ENCODE measurements at places on chromosomes 1 and 21. TPM values are rescaled to one million over a fixed set of nuclear protein-coding genes. Genes with fewer than 3 reads are reported as not detected.

Gene TRIM45
- total RNA-seq: 15.6 TPM

GRCh38 chr1:59443310-59443709 is 146.4 kb downstream of the FGGY start:
- H3K36me3 ChIP-seq: no peaks in the 10 kb centered on the region
- H3K27ac ChIP-seq: no peak overlapping the region
- peaks cover 10% of the 10 kb centered on the region for H3K4me1 ChIP-seq

- no peak overlapping the region for H3K27ac ChIP-seq
- DNase-seq: no peak
- no peaks in the 10 kb centered on the region for H3K27me3 ChIP-seq
- H3K4me1 ChIP-seq: no peaks in the 10 kb centered on the region
- H3K36me3 ChIP-seq: no peaks in the 10 kb centered on the region
Observed at GRCh38 chr1:8284127-8284526, 33.8 kb upstream of the SLC45A1 start.

- DNase-seq: no peak
- no peaks in the 10 kb centered on the region for H3K27me3 ChIP-seq
- peaks cover 18% of the 10 kb centered on the region for H3K4me1 ChIP-seq
- H3K4me3 ChIP-seq: no peak overlapping the region
- H3K27ac ChIP-seq: no peak overlapping the region
Observed at GRCh38 chr1:12059722-12060464, 3.2 kb upstream of the TNFRSF8 start.

DNA sequence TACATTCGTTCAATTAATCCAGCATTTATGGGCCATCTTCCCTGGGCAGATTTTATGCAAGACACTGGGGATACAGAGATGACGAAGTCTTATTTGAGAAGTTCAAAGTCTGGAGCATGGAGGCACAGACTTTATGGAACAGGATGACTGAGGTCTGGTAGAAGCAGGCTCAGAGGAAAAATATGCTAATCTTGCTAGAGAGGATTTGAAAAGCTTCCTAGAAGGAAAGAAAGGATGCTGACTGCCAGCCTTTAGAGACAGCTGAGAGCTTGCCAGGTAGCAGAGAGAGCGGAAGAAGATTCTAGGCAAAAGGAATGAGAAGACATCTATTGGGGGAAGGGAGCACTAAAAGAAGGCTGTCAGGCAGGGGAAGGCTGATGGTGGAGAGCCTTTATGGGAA is 75.5 kb upstream of the ATP5PO start:
- H3K27ac ChIP-seq: no peak overlapping the region
- no peak overlapping the region for H3K4me3 ChIP-seq
- peaks cover 9% of the 10 kb centered on the region for H3K4me1 ChIP-seq
- H3K27me3 ChIP-seq: no peaks in the 10 kb centered on the region
- no peak for DNase-seq

- H3K4me3 ChIP-seq: no peak overlapping the region
- H3K27ac ChIP-seq: no peak overlapping the region
- H3K36me3 ChIP-seq: peaks cover 27% of the 10 kb centered on the region
- DNase-seq: no peak
Observed at GRCh38 chr1:40078512-40079333, 18.3 kb downstream of the PPT1 start.

GRCh38 chr1:46537651-46538050 is 13.8 kb downstream of the KNCN start:
- no peaks in the 10 kb centered on the region for H3K36me3 ChIP-seq
- DNase-seq: no peak
- no peak overlapping the region for H3K4me3 ChIP-seq
- H3K27ac ChIP-seq: no peak overlapping the region
- no peaks in the 10 kb centered on the region for H3K4me1 ChIP-seq

DNA sequence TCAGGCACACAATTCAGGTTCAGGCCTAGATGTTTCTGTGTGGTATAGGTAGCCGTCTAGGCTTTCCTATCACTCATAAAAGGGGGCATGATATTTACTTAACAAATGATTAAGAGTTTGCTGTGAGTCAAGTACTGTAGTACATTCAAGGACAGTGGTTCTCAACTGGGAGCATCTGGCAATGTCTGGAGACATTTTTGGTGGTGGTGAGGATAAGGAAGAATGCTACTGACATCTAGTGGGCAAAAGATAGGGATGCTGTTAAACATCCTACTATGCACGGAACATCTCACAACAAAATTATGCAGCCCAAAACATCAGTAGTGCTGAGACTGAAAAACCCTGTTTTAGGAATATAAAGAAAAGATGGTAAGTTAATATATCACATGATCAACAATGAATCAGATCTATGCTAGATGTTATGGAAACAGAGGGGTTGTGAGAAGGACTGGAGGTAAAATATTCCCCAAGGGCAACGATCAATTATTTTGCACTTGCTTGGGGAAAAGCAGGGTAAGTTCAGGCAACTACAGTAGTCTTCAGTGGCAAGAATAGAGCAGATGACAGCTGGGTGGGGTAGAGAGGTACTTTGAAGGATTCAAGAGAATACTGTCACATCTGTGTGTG is 4.9 kb downstream of the DNTTIP2 start:
- peaks cover 2% of the 10 kb centered on the region for H3K4me1 ChIP-seq
- H3K27ac ChIP-seq: no peak overlapping the region
- no peak overlapping the region for H3K4me3 ChIP-seq
- DNase-seq: no peak

GRCh38 chr1:34645919-34646318 is 108.9 kb upstream of the GJB5 start:
- no peaks in the 10 kb centered on the region for H3K27me3 ChIP-seq
- no peak overlapping the region for H3K27ac ChIP-seq
- H3K36me3 ChIP-seq: no peaks in the 10 kb centered on the region
- no peak for DNase-seq
- H3K4me1 ChIP-seq: no peaks in the 10 kb centered on the region

Measured in H1 (cell line).